ENCODE measurements at places on chromosomes 4 and X.

- no peak for DNase-seq
These were observed 313.2 kb downstream of the ANTXR2 start for GRCh38 chr4:79759793-79760192.

GRCh38 chr4:185730387-185730786 is 81.6 kb downstream of the SORBS2 start:
- DNase-seq = peak; percentile 53

GRCh38 chrX:9515973-9516538 is 51.2 kb downstream of the TBL1X start:
- no peak for DNase-seq

GRCh38 chr4:100742045-100742444 is 224.2 kb upstream of the EMCN start:
- DNase-seq = no peak

- DNase-seq = no peak
These were observed 479.2 kb downstream of the GBA3 start for GRCh38 chr4:23171976-23172375.

DNA sequence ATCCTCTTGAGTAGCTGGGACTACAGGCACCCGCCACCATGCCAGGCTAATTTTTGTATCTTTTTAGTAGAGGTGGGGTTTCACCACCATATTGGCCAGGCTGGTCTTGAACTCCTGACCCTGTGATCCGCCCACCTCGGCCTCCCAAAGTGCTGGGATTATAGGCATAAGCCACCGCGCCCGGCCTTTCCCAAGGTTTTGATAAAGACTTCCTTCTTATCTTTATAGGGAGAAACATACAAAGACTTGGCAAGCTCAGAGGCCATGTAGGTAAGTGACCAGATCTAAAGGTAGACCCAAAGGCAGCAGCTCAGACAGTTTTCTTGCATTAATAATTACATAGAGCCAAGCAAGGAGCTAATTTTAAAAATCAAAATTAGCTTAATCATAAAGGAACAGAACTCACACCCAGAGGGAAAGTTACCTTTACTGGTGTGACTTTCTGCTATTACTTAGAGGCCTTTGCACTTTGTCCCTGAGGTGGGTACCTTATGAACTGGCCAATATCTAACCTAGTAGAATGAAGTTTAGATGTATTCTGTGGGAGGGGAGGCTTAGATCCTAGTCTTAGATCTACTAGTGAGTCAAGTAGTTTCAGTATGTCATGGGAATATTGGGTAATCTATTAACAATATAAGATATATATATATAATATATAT is 67.3 kb downstream of the HPGD start:
- DNase-seq = no peak

DNA sequence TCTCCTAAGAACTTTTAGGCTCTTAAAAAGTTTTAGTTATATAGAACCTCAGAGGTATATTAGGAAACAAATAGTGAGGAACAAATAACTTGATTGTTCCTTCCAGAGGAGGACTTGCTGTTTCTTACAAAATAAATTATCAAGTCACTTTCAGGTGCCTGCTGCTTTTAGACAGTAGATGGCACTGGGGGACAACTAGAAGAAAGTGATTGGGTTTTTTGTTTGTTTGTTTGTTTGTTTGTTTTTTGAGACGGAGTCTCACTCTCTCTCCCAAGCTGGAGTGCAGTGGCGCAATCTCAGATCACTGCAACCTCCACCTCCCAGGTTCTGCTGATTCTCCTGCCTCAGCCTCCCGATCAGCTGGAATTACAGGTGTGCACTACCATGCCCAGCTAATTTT is 35.4 kb upstream of the CDKL5 start:
- DNase-seq = no peak

GRCh38 chr4:112818594-112818965 is 181.6 kb downstream of the LARP7 start:
- DNase-seq = peak; percentile 68

- DNase-seq = peak; percentile 31
These were observed 67.0 kb upstream of the TSPAN7 start for GRCh38 chrX:38494239-38494823.

DNA sequence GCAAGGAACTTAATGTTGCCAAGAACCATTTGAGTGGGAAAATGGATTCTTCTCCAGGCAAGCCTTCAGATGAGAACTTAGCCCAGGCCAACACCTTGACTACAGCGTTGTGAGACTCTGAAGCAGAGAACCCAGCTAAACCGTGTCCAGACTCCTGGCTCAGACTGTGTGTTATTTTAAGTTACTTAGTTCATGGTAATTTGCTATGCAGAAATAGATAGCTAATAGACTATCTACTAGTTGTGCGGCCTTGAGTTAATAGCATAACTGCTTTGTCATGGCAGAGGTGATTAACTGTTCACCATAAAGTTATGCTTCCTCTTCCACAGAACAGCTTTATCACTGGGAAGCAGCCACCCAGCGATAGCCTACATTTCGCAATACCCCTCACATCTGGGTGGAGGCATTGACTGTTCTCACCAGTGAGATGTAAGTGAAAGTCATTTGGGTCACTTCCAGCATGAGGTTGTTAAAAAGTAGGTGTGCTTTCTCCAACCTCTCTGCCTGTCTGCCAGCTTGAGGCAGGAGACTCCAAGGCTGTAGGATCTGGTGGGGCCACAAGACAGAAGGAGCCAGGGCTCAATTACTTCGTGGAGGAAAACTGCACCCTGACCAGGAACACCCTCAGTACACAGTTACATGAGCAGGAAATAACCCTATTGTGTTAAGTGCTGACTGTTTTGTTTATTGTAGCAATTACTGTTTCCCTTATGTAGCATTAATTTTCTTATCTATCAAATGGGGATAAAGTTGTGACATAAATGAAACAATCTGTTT is 94.2 kb downstream of the GPAT3 start:
- DNase-seq = no peak

DNA sequence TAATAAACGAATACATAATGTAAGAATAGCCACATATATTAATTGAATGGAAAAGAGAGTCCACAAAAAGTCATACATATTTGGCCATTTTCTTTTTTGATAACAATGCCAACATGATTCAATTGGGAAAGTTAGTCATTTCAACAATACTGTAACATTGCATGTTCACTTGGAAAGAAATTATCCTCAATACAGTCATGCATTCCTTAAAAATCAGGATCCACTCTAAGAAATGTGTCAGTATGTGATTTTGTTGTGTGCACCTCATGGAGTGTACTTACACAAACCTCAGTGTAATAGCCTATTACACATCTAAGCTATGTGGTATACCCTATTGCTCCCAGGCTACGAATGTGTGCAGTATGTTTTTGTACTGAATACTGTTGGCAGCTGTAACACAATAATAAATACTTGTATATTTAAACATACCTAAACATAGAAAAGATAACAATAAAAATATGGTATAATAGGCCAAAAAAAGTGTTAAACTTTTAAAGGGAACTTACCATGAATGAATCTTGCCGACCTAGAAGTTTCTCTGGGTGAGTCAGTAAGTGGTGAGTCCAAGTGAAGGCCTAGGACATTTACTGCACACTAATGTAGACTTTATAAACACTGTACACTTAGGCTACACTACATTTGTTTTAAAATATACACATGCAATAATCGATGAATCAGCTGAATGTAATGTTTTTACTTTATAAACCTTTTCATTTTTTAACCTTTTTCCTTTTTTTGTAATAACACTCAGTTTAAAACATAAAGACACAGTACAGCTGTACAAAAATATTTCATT is 806.8 kb downstream of the PCDH18 start:
- no peak for DNase-seq

- no peak for DNase-seq
These were observed 14.9 kb downstream of the ARHGAP36 start for GRCh38 chrX:131072871-131073571.

DNA sequence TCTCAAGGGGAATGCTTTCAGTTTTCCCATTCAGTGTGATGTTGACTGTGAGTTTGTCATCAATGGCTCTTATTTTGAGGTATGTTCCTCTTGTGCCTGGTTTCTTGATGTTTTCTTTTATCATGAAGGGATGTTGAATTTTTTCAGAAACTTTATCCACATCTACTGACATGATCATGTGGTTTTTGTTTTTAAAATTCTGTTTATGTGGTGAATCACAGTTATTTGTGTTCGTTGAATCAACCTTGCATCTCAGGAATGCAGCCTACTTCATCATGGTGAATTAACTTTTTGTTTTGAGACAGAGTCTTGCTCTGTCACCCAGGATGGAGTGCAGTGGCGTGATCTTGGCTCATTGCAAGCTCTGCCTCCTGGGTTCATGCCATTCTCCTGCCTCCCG is 263.1 kb upstream of the KLF3 start:
- no peak for DNase-seq

GRCh38 chr4:64368741-64369140 is 40.5 kb downstream of the TECRL start:
- DNase-seq = no peak

DNA sequence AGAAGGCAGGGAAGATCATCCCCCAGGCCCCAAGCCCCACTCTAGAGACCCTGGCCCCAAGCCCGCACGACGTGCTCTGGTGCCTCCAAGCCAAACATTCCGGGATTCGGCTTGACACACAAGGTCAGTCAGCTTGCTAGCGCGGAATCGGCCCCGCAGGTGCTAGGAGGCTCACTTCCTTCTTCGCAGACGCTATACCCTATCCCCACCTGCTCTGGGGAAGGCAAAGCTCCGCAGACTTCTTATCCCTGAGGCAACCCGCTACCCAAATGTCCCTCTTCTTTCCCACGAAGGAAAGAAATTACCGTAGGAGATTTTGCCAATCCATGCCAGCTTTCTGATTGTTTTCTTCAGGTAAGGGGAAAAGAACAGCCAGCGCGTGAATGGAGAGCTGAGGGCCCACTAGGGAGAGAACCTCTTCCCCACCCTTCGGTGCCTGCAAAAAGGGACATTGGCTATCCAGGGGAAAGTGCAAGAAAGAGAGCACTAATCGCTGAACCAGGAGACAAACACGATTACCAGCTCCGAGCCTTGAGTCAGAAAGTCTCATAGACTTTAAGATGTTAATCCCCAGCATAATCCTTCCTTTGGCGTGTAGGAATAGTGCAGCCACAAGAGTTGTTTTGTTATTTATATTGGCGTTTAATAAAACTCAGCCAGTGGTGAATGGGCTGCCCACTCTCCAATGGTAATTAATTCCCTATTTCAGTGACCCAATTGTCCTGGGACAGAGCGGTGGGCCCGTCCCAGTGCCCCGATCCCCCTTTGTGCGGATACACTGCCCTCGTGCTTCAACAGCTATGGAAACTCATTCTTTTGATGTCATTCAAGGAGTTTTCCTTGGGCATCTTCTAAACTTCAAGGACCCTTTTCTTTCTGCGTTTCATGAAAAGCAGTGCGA is 5.4 kb upstream of the NEUROG2 start:
- DNase-seq = peak; percentile 37

DNA sequence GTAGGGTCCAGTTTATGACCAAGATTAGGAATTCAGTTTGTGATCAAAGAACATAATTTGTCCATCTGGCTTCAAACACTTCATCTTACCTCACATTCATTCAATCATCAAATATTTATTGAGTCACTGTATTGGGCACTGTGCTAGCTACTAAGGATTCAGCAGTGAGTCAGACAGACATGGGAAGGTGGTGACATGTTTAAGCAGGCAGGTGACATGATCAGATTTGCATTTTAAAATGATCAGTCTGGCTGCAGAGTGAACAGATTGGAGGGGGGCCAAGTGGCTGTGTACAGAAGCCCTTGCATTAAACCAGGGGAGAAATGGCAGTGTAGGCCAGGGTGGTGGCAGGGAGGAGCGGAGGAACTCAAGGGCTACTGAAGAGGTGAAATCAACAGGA is 25.1 kb upstream of the APLN start:
- no peak for DNase-seq

DNA sequence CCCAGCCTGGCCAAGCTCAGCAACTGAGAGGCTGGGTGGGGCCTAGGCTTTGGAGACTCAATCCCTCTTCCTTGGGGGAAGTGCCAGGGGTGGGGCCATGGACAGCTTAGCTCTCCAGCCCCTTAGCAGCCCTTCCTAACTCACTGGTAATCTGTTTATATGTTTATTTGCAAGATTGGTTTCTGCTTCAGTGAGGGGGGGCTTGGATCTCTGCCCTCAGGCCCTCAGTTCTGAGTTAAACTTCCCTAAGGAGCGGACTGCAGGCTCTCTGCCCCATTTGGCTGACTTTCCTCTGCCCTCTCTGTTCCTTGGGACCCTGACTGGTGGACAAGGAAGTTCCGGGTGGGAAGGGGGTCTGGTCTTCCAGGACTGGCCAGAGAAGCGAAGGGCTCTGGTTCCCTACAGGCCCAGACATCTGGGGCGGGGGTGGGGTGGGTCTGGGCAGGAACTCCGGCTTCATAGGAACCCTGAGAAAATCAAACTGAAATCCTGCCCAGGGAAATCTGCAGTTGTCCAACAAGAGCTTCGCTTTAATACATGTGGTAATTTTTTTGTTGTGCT is 51.4 kb downstream of the NALF2 start:
- no peak for DNase-seq

DNA sequence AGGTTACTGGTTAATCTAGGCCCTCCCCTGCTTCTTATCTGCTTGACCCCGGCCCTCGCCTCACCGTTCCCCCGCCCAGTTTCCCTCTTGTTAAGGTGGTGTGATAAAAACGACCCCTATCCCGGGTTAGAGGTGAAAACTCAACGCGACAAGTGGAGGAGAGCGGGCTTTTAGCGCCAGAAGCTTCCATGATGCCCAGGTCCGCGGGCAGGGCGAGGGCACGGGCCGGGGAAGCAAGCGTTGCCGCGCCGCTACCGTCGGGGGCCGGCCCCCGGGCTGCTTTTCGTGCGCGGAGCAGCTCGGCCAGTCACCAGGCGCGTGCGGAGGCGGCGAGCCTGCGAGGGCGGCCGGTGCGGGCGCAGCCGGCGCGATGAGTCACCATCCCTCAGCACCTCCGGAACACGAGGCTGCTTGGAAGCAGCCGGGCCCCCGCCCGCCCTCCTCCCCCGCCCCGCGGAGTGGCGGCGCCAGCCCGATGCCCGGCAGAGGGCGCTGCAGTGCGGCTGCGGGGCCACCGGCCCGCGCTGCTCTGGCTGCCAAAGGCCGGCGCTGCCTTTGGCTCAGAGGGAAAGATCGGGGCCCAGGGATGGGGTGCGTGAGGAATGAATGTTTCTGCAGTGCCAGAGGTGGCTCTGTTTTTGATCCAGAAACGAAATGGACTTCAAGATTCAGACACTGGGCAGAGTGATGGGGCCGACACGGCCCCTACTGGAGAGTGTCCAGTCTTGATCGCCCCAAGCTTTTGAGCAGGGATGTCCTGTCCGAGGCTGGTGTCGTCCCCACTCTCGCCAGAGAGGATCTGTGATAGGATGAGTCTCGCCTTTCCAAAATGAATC is 107.8 kb downstream of the NHSL2 start:
- DNase-seq = peak; percentile 84

GRCh38 chr4:23022032-23022431 is 329.3 kb downstream of the GBA3 start:
- no peak for DNase-seq

DNA sequence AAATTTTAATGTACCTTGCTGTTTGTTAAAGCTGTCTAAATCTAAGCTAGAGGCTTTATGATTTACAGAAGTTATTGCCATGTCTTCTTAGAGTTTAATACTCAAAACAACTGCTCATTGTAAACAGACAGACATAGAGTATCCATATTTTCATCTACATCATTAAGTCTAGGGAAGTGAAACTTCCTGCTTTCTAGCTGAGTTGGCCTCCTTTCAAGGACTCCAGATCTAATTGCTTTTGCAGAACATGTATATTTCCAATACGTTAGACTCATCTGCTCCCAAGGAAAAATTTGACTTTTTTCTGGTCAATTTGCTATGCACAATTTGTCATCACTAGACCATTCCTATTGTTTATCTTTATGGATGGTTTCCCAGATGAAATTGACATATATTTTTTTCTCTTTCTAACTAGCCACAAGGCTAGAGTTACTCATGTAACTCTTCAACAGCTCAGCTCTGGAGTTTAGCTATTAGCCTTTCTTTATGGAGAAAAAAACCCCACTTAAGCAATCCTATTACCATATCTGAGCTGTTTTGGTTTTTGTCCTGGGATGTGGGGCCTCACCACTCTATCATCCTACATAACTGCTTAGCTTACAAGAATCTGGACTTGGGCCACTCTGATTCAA is 122.9 kb downstream of the PPA2 start:
- no peak for DNase-seq
